ENCODE measurements at places on chromosomes 2 and 18.

- DNase-seq: no peak
Observed at GRCh38 chr18:54528942-54529376, 62.1 kb upstream of the DYNAP start.

DNA sequence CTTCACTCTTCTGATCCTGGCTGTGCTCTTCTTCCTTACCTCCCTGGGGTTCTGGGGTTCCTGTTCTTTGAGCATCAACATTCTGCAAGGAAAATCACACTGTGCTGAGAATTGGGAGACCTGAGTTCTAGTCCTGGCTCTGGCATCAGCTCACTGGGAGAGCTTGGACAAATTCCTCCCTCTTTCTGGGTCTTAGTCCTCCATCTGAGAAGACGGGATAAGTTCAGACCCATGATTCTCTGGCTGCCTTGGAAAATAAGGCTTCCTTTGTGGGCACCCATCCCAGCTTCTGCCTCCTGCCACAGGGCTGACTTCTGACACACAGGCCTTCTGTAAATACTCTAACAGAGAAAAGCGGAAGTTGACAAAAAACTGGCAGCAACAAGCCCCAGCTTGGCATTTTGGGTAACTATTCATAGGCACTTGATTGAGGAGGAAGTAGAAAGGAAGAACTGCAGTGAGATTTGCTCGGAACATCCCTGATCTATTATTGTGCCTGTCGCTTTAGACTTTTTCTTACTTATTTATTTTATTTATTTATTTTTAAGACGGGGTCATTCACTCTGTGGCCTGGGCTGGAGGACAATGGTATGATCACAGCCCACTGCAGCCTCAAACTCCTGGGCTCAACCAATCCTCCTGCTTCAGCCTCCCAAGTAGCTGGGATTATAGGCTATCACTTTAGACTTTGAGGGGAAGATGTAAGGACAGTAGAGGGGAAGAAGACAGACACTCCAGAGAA is 7.9 kb downstream of the PCBP1 start:
- DNase-seq: no peak

DNA sequence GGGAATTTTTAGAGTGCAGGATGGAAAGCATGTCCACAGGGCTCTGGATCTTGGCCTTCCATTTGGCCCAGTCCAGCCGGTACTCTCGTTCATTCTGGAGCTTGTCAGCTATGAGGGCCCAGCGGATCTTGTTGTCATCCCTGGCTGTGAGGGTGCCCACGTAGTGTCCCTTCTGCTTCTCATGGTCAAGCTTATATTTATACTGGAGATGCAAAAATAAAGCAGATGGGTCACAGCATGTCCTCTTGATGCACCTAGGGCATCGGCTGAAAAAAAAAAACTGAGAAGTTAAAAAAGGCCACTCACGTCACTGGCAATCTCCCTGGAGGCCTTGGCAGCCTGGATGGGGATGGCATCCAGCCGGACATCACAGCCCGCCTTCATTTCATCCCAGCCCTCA is 160.5 kb downstream of the RIF1 start:
- DNase-seq: no peak

DNA sequence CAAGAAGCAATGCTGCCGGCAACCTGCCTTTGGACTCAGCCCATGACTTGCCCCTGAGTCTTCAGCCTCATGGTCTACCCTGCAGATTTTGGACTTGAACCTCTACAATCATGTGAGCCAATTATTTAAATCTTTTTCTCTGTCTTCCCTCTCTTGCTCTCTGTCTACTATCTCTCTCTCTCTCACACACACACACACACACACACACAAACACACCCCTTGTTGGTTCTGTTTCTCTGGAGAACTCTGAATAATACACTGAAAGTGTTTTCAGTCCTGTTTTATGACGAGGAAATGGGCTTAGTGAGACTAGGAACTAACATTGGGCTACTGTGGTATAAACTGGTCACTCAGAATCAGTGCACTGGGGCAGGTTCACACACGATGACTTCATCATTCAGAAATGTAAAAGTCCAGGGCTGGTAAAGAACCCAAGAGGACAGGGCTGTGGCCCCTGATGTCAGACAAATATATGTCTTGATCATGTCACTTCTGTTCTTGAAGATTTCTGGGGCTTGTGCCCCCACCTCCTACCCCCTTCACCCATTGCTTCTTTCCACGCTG is 266.1 kb upstream of the SIX2 start:
- no peak for DNase-seq

- no peak for DNase-seq
Observed at GRCh38 chr2:133054297-133054696, 384.3 kb upstream of the LYPD1 start.

DNA sequence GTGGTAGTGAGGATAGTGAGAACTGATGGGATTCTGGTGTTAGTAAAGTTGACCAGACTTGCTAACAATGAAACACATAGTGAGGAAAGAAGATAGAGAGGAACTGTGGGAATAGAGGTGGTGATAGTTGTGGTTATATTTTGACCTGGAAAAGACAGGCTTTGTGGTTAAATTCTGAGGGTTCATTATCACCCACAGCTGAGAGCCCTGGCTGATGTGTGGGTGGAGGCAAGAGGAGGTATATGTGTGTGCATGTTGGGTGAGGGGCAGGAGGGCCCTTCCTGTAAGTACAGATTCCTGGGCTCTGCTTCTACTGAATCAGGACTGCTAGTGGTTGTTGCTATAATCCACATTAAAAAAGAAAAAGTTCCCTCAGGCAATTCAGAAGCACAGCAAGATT is 26.2 kb upstream of the TMEM163 start:
- DNase-seq: no peak

Data from NCI-H1105 (cell line).